CD4-positive, alpha-beta T cell treated with Interleukin-1 beta for 1 hour (primary cell): ENCODE measurements at places on chromosomes 7 and 10.

GRCh38 chr10:37754538-37755323 lies 102.7 kb downstream of the ZNF248 start:
- DNase-seq: no peak

DNA sequence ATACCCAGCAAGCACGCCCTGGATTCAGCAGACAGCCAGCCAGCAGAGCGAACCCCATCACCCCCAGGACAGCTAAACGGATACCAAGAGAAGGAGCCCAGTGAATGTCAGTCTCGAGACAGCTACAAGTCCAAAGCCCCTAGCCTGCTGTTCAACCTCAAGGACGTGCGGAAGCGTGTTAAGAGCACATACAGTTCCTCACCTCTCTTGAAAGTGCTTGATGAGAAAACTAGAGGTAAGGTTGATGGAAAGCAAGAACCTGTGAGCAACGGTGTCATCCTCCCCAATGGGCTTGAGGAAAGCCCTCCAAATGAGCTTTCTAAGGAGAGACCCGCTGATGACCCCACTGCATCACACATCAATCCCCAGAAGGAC lies 24.9 kb downstream of the C10orf71 start:
- DNase-seq: no peak

- DNase-seq: no peak
Observed at GRCh38 chr10:129971381-129972144, 7.5 kb upstream of the EBF3 start.

DNA sequence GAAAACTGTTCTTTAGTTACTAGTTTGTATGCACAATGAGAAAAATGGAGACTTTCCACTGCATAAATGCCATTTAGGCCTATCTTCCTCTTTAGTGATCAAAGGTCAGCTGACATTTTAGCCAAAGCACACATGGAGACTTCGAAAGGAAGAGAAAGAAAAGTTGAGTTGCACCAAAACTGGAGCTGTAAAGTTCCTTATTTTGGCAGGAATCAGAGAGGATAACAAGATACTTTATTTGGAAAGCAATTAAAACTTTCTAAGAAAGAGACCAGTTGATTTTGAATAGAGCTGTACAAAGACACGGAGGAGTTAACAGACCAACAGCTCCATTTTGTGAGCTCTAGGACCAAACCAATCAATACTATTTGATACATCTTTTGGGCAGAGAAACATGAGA lies 14.2 kb downstream of the ENTPD7 start:
- no peak for DNase-seq

GRCh38 chr10:59366290-59366689 lies 3.9 kb upstream of the FAM13C start:
- no peak for DNase-seq
